ENCODE measurements at places on chromosomes 5 and 9.

- no peak for DNase-seq
These were observed 25.1 kb downstream of the SPACA9 start for GRCh38 chr9:132903574-132904492.

- no peak for DNase-seq
These were observed 166.4 kb downstream of the PRR16 start for GRCh38 chr5:120630550-120630949.

GRCh38 chr5:16721151-16722096 is 104.6 kb upstream of the RETREG1 start:
- DNase-seq, result peak; percentile 47

- no peak for DNase-seq
These were observed 91.5 kb downstream of the TLE4 start for GRCh38 chr9:79663300-79663699.

DNA sequence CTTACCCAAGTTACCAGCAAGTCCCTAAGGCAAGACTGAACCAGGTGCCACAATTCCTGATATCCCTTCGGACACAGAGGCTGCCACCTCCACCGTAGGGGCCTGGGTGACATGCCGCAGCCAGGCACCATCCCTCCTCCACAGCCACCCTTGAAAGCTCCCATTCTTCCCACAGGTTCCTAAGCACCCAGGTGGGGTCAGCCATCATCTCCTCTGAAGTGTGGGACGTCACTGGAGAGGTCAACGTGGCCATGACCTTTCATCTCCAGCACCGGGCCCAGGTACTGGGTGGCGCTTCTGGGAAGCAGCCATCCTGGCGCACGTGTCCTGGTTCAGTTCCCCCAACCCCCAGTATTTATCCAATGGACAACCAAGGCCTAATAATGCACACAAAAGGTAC is 8.2 kb downstream of the ADGRD2 start:
- no peak for DNase-seq

DNA sequence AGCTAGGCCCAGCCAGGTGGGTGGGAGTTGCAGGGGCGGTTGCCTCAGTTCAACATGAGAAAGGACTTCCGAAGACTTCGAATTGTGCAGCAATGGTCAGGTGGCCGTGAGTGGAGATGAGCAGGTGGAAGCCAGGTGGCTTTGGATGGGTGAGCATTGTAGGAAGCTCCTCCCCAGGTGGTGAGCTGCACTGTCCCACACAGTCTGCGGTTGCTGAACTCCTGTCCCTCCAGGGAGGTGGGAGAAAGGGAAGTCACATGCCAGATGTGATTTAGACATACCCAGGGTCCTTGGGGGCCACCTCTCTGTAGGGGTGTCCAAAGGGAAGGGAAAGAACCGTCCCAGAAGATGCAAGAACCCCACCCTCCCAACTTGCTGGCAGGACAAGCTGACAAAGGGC is 30.4 kb downstream of the COL15A1 start:
- DNase-seq, result no peak
